ENCODE measurements at places on chromosomes 13 and 19.

GRCh38 chr13:73220966-73221720, 162.3 kb downstream of the KLF5 start:
- DNase-seq: no peak

- peak; percentile 70 for DNase-seq
These were observed 1.0 kb downstream of the ZNF253 start for GRCh38 chr19:19866611-19867248.

GRCh38 chr19:49542446-49542845, 14.6 kb downstream of the RCN3 start:
- DNase-seq: no peak

DNA sequence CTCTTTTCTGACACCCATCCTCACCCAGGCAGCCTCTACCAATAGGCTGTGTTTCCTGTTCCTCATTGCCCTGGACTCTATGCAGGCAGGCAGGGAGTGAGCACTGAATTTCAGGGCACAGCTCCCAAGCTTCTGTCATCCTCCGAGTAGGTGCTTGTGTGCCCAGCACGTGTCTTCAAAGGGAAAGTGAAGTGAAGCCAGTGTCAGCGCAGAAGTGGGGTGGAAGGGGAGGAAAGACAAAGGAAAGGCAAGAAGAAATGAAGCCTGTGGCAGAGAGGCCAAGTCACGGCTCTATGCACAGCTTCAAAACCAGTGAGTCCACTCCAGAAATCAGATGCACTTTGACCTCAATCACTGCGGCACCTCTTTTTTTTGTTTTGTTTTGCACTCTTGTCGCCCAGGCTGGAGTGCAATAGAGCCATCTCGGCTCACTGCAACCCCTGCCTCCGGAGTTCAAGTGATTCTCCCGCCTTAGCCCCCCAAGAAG, 16.9 kb downstream of the CEBPA start:
- no peak for DNase-seq

GRCh38 chr13:76812206-76812897, 73.9 kb downstream of the KCTD12 start:
- no peak for DNase-seq

- peak; percentile 97 for DNase-seq
These were observed 638 bp downstream of the ADGRE5 start for GRCh38 chr19:14381689-14382474.

DNA sequence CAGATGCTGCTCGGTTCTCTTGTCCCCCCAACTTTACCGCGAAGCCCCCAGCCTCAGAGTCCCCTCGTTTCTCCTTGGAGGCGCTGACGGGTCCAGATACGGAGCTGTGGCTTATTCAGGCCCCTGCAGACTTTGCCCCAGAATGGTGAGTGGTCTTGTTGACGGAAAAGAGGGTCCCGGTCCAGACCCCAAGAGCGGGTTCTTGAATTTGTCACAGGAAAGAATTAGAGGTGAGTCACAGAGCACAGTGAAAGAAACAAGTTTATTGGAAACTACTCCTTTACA, 589 bp downstream of the POLR1G start:
- no peak for DNase-seq

DNA sequence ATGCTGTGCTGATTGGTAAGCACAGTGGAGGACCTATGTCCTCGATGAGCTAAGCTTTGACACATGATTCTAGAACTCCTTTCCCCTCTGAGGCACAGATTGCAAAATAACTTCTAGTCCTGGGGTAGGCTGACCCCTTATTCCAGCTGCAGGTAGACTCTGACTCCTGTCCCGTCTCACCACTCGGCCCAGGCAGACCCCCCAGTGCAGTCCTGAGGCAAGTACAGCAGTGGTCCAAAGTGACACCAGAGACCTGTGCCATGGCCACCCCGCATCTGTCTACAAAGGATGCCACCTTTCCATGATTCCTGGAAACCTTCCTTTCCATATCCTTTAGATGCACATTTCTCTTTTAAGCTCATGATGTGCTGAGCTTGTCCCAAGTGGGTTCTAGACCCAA, 482.5 kb downstream of the ZNF536 start:
- DNase-seq: no peak

DNA sequence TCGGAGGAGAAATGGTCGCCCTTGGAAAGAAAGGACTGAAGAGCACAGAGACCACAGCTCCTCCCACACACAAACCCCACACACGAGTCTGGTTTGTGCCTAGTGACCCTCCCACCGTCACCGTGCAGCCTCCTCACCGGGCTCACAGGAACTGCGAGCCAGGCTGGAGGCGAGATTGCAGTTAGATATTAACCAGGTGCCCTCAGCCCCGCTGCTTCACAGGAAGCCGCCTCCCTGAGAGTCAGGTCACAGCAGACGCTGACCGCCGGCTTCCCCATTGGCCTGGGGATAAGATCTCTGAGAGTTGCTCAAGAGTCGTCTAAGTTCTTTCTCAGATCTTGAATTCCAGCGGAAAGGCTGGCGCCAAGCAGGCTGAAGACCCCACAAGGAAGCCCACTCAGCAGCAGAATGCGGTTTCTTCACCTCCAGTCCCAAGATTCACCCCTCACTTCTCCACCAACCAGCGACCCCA, 870 bp downstream of the ZNF44 start:
- DNase-seq: peak; percentile 73

GRCh38 chr13:38804536-38804935, 117.7 kb downstream of the FREM2 start:
- DNase-seq: no peak

DNA sequence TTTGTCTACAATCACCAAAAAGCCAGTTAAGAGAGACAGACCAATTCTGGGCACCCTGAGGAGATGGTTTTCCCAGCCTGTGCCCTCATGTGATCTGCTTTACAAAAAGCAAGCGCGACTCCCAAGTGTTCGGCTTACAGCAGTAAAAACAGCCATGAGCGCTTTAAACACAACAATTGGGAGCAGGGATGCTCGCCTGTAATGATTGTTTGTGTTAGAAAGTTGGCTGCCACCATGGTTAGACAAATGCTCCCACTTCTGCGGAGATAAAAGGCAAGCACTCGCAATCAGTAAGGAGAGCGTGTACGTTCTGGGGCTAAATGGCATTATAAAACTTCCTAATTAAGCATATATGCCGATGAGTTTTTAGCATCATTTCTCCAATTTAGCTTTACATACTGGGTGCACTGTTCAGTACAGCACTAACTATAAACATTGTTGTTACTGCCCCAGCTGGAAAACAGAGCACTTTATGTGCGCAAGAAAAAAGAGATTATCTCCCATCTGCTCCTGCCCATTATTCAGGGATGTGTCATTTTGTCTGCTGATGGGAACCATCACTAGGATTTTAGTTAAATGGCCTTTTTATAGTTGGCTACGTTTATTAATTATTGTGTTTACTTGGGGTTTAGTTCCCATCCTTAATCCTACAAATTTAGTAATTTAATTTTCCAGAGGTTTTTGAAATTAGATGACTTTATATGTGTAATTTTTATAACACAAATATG, 309.3 kb upstream of the MAB21L1 start:
- no peak for DNase-seq

- DNase-seq: no peak
These were observed 13.4 kb upstream of the KLK4 start for GRCh38 chr19:50924586-50924985.
